Colonic mucosa (tissue), 4 donors: ENCODE measurements at places on chromosomes 4 and X.

DNA sequence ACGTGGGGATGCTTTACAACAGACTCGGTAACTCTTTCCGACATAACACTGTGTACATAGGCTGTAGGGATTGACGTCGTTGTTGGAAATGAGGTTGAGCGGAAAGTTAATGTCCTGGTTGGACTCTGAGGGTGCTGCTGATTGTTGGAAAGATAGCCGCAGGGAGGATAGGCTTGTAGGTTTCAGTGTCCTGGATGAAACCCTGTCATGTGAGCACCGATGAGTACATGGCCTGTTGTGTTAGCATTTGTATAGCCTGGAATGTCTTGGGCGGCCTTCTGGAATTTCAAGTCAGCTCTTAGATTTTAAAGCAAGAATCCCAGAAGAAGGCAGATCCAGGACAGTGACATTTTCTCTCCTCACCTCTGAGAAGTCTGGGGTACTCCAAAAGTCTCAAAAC lies 63.3 kb downstream of the TBC1D14 start:
- DNase-seq: no peak

DNA sequence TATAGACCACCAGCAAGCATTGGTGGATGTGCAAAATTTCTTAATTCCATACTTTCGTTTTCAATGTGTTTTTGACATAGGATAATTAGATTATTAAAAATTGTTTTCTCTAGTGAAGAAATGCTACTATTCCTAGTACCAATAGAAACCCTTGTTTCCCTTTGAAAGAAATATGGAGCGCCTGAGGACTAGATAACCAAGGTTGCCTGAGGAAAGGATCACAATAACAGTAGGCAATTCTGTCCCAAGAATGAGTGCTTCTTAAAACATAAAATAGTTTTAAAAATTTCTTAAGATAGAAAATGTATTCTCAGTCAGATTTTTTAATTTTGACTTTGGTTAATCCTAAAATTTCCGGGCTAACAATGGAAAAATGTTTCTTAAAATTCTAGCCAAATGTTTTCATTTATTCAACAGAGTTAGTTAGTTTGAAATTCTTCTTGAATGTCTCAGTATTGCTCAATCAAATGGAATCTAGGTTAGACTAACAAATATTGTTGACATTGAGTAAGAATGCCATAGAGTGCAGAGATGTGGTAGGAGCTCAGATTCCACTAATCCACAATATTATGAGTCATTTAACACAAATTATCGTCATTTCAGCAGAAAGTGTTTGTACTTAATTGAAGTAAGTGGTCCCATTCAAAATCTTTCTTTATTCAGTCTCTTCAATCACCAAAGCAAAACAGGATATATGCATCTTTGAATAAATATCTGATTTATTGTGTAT lies 666.0 kb downstream of the GRID2 start:
- DNase-seq: no peak

DNA sequence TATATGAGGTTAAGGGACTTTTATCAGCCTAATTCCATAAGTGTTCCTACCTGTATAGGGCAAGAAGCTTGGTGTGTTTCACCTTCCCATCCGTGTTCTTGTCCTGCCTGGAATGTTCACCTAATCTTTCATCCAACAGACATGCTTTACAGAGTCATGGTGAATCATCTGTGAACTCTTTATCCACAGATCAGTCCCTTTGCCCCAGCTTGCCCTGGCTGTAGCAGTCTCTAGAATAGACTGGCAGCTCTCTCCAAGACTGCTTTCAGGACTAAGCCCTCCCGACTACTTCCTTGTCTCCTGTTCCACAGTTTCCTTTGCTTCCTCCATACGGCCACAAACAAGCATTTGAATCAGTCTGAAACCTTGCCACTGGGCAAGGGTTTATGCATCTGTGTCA lies 177.9 kb upstream of the IL15 start:
- no peak for DNase-seq

DNA sequence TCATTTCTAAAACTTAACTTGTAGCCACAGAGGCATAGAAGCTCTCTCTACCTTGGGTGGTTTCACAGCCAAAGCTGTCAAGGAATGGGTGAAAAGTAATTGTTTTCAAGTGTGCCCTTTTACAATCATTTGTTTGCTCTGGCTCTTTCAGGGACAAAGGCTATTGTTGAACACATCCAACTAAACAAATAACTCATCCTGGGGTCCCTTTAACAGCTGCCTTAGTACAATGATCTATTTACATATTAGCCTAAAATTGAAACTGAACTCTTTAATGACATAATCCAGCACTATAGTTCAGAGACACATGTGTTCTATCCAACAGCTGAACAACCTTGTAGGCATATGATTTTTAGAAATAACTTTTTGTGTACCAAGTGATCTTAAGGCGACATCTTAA lies 3.7 kb downstream of the HHIP start:
- no peak for DNase-seq

DNA sequence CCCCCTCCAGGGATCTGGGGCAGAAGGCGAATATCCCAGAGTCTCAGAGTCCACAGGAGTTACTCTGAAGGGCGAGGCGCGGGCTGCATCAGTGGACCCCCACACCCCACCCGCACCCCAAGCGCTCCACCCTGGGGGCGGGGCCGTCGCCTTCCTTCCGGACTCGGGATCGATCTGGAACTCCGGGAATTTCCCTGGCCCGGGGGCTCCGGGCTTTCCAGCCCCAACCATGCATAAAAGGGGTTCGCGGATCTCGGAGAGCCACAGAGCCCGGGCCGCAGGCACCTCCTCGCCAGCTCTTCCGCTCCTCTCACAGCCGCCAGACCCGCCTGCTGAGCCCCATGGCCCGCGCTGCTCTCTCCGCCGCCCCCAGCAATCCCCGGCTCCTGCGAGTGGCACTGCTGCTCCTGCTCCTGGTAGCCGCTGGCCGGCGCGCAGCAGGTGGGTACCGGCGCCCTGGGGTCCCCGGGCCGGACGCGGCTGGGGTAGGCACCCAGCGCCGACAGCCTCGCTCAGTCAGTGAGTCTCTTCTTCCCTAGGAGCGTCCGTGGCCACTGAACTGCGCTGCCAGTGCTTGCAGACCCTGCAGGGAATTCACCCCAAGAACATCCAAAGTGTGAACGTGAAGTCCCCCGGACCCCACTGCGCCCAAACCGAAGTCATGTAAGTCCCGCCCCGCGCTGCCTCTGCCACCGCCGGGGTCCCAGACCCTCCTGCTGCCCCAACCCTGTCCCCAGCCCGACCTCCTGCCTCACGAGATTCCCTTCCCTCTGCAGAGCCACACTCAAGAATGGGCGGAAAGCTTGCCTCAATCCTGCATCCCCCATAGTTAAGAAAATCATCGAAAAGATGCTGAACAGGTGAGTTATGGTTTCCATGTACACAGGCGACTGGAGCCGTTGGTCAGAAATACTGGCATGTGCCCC lies at the start of gene CXCL1:
TSS of gene CXCL1 (plus strand) at position 264 of the 926 bp plus-strand sequence. CDS start at position 342, 78 bp downstream.
- peak; percentile 85 for DNase-seq

- no peak for DNase-seq
Observed at GRCh38 chr4:55661398-55662056, 25.4 kb upstream of the NMU start.

DNA sequence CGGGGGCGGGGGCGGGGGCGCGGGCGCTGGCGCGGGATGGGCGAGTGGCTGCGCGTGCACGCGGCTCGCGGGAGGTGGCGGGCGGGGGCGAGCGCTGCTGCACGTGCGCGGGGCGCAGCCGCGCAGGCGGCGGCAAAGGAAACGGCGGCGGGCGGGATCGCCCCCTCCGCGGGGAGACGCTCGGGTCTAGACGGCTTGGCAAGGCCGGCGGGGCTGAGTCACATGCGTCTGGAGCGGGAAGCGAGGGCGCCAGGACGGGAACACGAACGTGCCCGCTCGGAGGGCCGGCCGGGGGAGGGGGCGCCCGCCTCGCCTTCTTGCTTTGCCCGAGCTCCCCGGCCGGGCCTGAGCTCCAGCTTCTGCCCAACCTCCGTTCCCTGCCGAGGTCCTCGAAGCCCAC lies 4.3 kb upstream of the HAUS7 start:
- DNase-seq: peak; percentile 38

DNA sequence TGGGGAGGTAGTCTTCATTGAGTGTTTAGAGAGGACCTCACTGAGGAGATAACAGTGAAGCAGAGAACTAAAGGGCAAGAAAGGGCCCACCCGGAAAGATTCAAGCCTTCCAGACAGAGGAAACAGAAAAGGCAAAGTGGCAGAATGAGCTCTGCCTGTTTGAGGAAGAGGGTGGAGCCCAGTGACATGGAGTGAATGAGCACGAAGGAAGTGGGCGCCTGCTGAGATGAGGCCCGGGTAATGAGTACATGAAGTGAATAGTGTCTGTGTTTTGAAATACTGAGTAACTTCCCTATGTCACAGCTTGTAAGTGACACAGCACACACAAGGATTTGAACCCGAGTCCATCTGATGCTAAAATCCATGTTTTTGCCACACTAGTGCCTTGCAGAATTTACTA lies 32.5 kb upstream of the TLR2 start:
- DNase-seq: no peak

DNA sequence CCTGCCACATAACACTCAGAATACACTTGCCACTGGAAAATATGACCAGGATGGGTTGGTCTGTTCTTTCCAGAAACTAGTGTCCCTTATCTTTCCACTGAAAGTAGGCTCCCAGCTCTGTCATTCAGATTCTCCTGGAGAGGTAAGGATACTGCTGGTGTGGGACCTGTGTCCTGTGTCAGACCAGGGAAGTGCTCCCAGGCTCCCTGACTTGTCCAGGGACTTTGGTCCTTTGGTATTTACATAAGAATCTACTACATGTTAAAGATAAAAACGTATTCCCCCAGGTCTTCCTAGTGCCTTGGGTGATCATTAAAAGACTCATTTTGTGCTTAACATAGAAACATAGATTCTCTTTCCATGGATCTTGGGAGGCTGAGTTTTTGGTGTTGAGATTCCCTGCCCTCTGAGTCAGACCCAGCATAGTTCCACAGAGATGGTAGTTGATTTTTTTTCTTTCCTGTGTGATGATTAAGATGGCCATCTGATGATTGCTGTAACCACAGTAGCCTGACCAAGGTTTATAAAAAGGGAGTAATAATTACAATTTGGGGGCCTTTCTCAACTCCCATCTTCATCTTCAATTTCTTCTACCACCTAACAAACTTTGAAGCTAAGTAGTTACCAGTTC lies 159.8 kb upstream of the JADE1 start:
- peak; percentile 53 for DNase-seq
